Upper lobe of right lung (tissue), 1 donor: ENCODE measurements at places on chromosomes 1 and 21.

DNA sequence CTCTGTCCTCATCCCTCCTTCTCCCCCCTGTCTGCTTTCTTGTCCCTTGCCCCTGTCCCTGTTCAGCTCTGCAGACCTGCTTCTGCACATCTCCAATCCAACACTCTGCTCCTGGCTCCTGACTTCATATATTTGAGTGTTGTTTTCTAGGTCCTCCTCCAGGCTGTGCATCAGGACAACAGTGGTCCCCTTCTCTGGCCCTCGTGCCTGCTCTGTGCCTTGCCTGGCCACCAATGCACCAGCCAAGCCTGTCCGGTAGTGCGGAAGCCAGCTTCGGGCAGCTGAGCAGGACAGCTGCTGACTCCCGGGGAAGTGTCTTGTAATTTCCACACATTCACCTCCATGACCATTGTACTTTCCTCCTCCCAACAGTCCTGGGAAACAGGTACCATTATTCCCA is 203.4 kb upstream of the RAB4A start:
- H3K36me3 ChIP-seq, result no peaks in the 10 kb centered on the region
- no peak overlapping the region for H3K27ac ChIP-seq
- H3K4me3 ChIP-seq, result no peak overlapping the region
- no peaks in the 10 kb centered on the region for H3K27me3 ChIP-seq
- no peak for DNase-seq

GRCh38 chr1:203625628-203626019 is 1.0 kb upstream of the ATP2B4 start:
- H3K27me3 ChIP-seq, result no peaks in the 10 kb centered on the region
- peaks cover 24% of the 10 kb centered on the region for H3K4me1 ChIP-seq
- no peak for DNase-seq
- no peaks in the 10 kb centered on the region for H3K36me3 ChIP-seq
- no peak overlapping the region for H3K4me3 ChIP-seq
- H3K27ac ChIP-seq, result peak overlapping the region; percentile 91

- DNase-seq, result no peak
- no peak overlapping the region for H3K27ac ChIP-seq
- no peaks in the 10 kb centered on the region for H3K36me3 ChIP-seq
- peaks cover 12% of the 10 kb centered on the region for H3K4me1 ChIP-seq
- no peak overlapping the region for H3K4me3 ChIP-seq
These were observed 7.6 kb downstream of the TENT5C start for GRCh38 chr1:117613249-117613968.

GRCh38 chr1:113930499-113931161 is 1.5 kb downstream of the HIPK1 start:
- peaks cover 36% of the 10 kb centered on the region for H3K4me1 ChIP-seq
- DNase-seq, result no peak
- peak overlapping the region; percentile 83 for H3K4me3 ChIP-seq

GRCh38 chr1:84225646-84226045 is 75.9 kb upstream of the SAMD13 start:
- no peak for DNase-seq
- H3K4me3 ChIP-seq, result no peak overlapping the region
- H3K27ac ChIP-seq, result no peak overlapping the region
- no peaks in the 10 kb centered on the region for H3K27me3 ChIP-seq
- no peaks in the 10 kb centered on the region for H3K36me3 ChIP-seq
- no peaks in the 10 kb centered on the region for H3K4me1 ChIP-seq
